ENCODE measurements at places on chromosomes 7 and 10.

- H3K27ac ChIP-seq, result no peak overlapping the region
- no peak for DNase-seq
- no peaks in the 10 kb centered on the region for H3K4me1 ChIP-seq
- H3K4me3 ChIP-seq, result no peak overlapping the region
- H3K27me3 ChIP-seq, result no peaks in the 10 kb centered on the region
- H3K36me3 ChIP-seq, result peaks cover 2% of the 10 kb centered on the region
These were observed 271.6 kb downstream of the GFRA1 start for GRCh38 chr10:116001262-116001857.

DNA sequence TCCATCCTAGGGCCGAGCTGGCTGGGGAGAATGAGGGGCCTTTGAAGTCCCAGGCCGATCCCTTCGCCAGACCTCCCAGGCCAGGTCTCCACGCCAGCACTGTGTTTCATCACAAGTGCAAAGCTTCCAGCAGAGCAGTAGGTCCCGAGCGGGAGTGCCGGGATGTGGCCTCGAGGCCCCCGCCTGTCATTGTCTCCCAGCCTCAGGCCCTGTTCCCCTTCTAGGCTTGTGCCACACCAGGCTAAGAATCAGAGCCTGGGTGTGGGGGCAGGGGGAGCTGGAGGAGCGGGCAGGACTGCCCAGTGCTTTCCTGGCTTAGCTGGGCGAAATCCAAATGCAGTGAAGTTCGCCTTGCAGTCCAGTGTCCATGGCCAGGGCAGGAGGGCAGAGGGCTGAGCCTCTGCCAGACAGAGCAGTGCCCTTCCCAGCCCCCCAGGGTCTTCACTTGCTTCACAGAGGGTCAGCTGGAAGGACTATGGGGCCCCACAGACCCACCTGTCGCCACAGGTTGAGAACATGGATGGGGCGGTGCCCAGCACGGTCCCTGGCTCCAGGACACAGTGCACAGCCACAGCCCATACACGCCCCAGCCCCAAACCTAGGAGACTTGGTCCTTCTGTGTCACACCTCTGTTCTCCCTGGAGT is 20.2 kb upstream of the PFKFB3 start:
- H3K27ac ChIP-seq, result no peak overlapping the region
- no peak for DNase-seq
- H3K4me1 ChIP-seq, result peaks cover 5% of the 10 kb centered on the region
- no peaks in the 10 kb centered on the region for H3K27me3 ChIP-seq

- H3K4me1 ChIP-seq, result peaks cover 33% of the 10 kb centered on the region
- H3K27me3 ChIP-seq, result no peaks in the 10 kb centered on the region
- no peak overlapping the region for H3K27ac ChIP-seq
- H3K4me3 ChIP-seq, result no peak overlapping the region
These were observed 126.8 kb upstream of the SEM1 start for GRCh38 chr7:96836456-96836855.

- H3K27me3 ChIP-seq, result peaks cover 26% of the 10 kb centered on the region
- no peak overlapping the region for H3K4me3 ChIP-seq
- H3K4me1 ChIP-seq, result peaks cover 5% of the 10 kb centered on the region
- no peak overlapping the region for H3K27ac ChIP-seq
- no peak for DNase-seq
- H3K36me3 ChIP-seq, result peaks cover 3% of the 10 kb centered on the region
These were observed 42.7 kb upstream of the SMARCD3 start for GRCh38 chr7:151291206-151291605.

DNA sequence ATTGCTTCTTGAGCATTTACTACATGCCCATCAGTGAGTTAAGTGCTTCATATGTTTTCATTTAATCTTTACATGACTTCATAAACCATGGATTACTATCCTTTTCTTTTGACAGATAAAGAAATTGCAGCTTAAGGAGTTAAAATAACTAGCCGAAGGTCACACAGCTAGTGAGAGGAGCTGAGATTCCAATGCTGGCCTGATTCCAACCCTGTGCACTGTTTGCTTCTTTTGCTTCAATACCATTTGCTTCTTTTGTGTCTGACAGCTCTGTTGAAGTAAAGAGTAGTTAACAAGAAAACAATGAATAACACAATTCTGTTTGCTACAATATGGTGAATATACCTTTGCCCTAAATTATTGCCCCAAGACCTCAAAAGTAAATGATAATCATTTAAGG is 132.4 kb downstream of the GRM3 start:
- no peaks in the 10 kb centered on the region for H3K27me3 ChIP-seq
- no peak overlapping the region for H3K27ac ChIP-seq
- DNase-seq, result no peak
- no peaks in the 10 kb centered on the region for H3K36me3 ChIP-seq
- H3K4me1 ChIP-seq, result no peaks in the 10 kb centered on the region
- no peak overlapping the region for H3K4me3 ChIP-seq

GRCh38 chr7:3760651-3761050 is 459.6 kb downstream of the SDK1 start:
- H3K4me1 ChIP-seq, result peaks cover 26% of the 10 kb centered on the region
- H3K4me3 ChIP-seq, result no peak overlapping the region
- no peak overlapping the region for H3K27ac ChIP-seq
- no peak for DNase-seq

- DNase-seq, result no peak
- peaks cover 3% of the 10 kb centered on the region for H3K36me3 ChIP-seq
- peaks cover 9% of the 10 kb centered on the region for H3K4me1 ChIP-seq
- peaks cover 42% of the 10 kb centered on the region for H3K27me3 ChIP-seq
These were observed 19.5 kb downstream of the EN2 start for GRCh38 chr7:155477476-155477875.

GRCh38 chr7:48085433-48085791 is 3.7 kb upstream of the UPP1 start:
- no peaks in the 10 kb centered on the region for H3K36me3 ChIP-seq
- DNase-seq, result no peak
- no peaks in the 10 kb centered on the region for H3K27me3 ChIP-seq
- H3K4me1 ChIP-seq, result peaks cover 61% of the 10 kb centered on the region
- peak overlapping the region; percentile 98 for H3K27ac ChIP-seq

DNA sequence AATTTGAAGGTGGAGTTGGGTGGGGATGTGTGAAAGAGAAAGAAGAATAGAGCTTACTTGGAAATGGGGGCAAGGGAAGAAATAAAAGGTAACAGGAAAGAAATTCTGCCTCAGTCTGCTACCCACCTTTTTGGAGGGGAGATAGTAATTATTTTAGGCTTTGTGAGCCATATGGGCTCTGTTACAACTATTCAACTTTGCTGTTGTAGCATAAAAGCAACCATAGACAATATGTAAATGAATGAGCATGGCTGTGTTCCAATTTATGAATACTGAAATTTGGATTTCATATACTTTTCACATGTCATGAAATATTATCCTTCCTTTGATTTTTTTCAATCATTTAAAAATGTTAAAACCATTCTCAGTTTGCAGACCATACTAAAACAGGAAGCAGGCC is 176.9 kb downstream of the HPSE2 start:
- no peak for DNase-seq
- no peak overlapping the region for H3K4me3 ChIP-seq
- H3K27ac ChIP-seq, result no peak overlapping the region
- peaks cover 2% of the 10 kb centered on the region for H3K27me3 ChIP-seq
- H3K36me3 ChIP-seq, result no peaks in the 10 kb centered on the region

- H3K4me3 ChIP-seq, result no peak overlapping the region
- H3K4me1 ChIP-seq, result no peaks in the 10 kb centered on the region
- DNase-seq, result no peak
These were observed 43.0 kb downstream of the VSTM4 start for GRCh38 chr10:49072166-49072885.

Data from chondrocyte (in vitro differentiated cells).